AG08396 (cell line): ENCODE measurements at places on chromosomes 6 and 20.
A peak's percentile ranks its signal among the peaks of the same experiment; 100 is the strongest.

DNA sequence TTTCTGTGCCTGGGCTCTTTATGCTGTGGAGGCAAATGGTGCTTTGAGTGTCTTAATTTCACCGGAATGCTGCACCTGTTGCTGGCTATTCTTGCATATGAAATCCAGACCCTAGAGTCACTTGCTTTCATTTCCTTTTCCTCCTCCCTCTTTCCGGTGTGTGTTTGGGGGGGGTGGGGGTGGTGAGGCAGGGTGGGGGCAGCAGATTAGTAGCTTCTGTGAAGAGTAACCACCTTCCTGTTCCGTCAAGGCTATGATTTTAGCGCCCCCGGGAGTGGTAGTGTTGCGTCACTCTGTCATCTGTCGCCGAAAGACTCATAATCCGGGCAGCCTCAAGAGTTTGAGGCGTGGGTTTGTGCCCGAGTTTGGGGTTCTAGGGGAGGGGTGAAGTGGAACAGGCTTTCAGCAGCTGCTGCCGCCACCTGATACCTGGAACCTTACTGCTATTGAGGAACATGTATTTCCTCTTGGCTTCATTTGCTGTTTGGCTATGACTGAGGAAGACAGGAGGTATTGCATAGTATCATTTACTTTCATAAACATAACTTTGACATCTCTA is 49.1 kb downstream of the UTRN start:
- no peak for DNase-seq

GRCh38 chr20:34574426-34574825 is 15.9 kb downstream of the MAP1LC3A start:
- DNase-seq = no peak

DNA sequence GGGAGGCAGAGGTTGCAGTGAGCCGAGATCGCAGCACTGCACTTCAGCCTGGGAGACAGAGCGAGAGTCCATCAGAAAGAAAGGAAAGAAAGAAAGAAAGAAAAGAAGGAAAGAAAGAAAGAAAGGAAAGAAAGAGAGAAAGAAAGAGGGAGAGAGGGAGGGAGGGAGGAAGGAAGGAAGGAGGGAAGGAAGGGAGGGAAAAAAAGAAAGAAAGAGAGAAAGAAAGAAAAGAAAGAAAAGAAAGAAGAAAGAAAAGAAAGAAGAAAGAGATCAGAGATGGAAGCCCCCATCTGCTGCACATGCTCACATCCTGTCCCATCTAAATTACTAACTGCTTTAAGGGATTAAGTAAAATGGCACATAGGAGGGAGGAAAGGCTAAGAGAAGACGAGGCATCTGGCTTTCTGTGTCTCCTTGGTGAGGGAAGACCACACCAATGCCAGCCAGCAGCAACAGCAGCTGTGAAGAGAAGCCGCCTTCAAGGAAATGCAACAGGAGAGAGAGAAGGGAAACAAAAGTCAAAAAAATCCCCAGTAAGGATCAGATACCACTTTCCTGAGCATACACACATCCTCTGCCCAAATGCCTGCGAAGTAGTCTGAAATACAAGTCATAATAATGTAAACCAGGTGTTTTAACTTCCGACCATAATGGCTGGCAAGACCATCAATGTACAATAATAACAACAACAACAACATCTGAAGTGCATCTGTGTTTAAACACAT is 300.2 kb upstream of the JARID2 start:
- no peak for DNase-seq

GRCh38 chr20:41068806-41069205 is 40.2 kb downstream of the TOP1 start:
- DNase-seq = no peak

DNA sequence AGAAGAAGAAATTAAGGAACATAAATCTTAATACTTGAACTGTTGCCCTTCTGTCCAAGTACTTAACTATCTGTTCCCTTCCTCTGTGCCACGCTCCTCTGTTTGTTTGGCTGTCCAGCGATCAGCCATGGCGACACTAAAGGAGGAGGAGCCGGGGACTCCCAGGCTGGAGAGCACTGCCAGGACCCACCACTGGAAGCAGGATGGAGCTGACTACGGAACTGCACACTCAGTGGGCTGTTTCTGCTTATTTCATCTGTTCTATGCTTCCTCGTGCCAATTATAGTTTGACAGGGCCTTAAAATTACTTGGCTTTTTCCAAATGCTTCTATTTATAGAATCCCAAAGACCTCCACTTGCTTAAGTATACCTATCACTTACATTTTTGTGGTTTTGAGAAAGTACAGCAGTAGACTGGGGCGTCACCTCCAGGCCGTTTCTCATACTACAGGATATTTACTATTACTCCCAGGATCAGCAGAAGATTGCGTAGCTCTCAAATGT is 17.1 kb downstream of the IRF4 start:
- peak; percentile 76 for DNase-seq

- DNase-seq = no peak
These were observed 195.7 kb downstream of the PRL start for GRCh38 chr6:22101163-22101562.

- peak; percentile 66 for DNase-seq
These were observed 16.7 kb upstream of the VNN1 start for GRCh38 chr6:132730560-132730959.

DNA sequence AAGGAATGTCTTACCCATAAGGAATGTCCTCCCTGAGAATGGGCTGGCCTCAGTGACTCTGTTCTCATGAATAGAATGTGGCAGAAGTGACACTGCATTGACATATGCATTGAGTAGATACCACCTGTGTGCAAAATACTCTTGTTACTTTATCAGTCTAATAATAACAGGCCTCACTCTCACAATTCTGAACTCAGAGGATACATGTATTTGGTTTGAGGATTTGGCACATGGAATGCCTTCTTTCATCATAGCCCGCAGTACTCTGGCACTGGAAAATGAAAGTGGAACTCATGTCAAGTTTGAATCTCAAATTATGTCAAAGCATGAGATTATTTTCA is 52.9 kb upstream of the PLCB4 start:
- peak; percentile 15 for DNase-seq

GRCh38 chr20:38143646-38144554 is 21.2 kb downstream of the TGM2 start:
- peak; percentile 80 for DNase-seq

DNA sequence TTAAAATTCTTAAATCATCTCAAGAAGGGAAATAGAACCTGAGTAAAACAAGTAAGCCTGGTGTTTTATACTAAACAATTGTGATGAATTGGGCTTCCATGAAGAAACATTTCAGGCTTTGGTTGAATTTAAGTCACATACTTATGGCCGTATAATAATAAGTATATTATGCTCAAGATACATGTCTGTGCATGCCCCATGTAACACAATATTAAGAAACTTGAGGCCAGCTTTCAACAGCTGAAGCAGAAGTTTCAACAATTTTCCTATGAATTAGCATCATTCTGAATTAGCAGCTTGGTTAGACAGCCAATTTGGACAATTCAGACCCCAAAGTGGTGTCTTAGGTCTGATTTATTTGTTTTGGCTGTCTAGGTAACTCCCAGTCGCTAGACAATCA is 243.7 kb downstream of the MYLK4 start:
- no peak for DNase-seq

DNA sequence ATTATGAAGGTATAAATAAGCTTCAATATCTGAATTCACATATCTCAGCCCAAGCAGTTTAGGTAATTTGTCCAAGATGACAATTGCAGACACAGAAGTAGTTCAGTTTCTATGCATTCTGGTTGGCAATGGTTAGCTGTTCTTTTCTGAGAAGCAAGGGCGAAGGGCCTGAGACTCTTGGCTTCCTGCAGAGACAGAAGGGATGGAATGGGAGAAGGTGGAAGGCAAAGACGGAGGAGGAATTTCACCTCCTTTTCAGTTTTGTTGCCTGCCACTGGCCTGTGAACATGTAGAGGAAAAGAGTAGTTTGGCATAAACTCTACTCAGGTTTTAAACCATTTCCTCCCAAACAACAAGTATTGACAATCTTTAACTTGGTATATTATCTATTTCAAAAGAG is 180.7 kb upstream of the HS3ST5 start:
- DNase-seq = no peak
